ENCODE measurements at places on chromosomes 16 and 17. TPM values are rescaled to one million over a fixed set of nuclear protein-coding genes. Genes with fewer than 3 reads are reported as not detected.

Gene VMO1
- not detected for total RNA-seq

DNA sequence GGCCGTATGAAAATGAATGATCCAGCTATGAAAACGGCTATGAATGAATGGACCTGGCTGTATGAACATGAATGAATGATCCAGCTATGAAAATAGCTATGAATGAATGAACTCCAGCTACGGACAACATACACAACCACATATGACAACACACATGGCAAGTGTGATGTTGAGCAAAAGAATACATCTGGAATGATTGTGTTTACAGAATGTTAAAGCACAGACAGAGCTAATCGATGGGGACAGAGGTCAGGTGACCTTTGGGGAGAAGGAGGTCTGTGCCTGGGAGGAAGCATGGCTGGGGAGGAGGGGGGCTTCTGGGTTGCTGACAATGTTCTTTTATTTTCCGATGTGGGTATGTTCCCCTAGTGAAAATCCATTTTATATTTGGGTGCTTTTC lies 174.0 kb upstream of the WSCD1 start:
- no peaks in the 10 kb centered on the region for H3K36me3 ChIP-seq
- H3K4me1 ChIP-seq, result no peaks in the 10 kb centered on the region
- no peak overlapping the region for H3K27ac ChIP-seq
- H3K27me3 ChIP-seq, result no peaks in the 10 kb centered on the region

GRCh38 chr17:43674394-43674793 lies 12.7 kb upstream of the MEOX1 start:
- no peak overlapping the region for H3K4me3 ChIP-seq
- no peaks in the 10 kb centered on the region for H3K36me3 ChIP-seq
- H3K27ac ChIP-seq, result no peak overlapping the region
- H3K4me1 ChIP-seq, result no peaks in the 10 kb centered on the region

DNA sequence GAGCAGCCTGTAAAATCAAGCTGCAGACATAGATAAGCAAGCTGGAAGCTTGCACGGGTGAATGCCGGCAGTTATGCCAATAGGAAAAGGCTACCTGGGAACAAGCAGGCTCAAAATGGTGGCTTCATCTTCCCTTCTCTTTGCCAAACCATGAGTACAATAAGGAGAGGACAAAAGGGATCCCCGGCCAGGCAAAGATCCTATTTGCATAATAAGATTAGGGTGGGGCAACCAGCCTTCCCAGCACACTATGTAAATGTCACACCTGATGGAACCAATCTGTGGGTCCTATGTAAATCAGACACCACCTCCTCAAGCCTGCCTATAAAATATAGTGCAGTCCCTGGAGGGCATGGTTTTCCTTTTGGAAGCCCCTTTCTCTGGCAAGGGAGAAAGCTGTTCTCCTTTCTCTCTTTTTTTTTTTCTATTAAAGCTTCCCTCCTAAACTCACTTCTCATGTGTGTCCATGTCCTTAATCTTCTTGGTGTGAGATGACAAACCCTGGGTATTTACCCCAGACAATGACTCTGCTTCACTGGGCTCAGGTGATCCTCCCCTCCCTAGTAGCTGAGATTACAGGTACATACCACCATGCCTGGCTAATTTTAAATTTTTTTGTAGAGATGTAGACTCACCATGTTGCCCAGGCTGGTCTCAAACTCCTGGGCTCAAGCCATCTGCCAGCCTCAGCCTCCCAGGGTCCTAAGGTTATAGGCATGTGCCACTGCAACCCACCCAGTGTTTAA lies 44.2 kb downstream of the PSMD12 start:
- H3K27me3 ChIP-seq, result no peaks in the 10 kb centered on the region
- H3K36me3 ChIP-seq, result no peaks in the 10 kb centered on the region
- H3K4me1 ChIP-seq, result no peaks in the 10 kb centered on the region
- no peak overlapping the region for H3K4me3 ChIP-seq
- H3K27ac ChIP-seq, result no peak overlapping the region

Measured in body of pancreas (tissue), 4 donors.